ENCODE measurements at places on chromosomes 6 and 20.

- DNase-seq, result no peak
Measured at GRCh38 chr6:95815389-95816056, 200.3 kb upstream of the FUT9 start.

GRCh38 chr6:1838604-1839213 is 229.0 kb downstream of the FOXC1 start:
- no peak for DNase-seq

DNA sequence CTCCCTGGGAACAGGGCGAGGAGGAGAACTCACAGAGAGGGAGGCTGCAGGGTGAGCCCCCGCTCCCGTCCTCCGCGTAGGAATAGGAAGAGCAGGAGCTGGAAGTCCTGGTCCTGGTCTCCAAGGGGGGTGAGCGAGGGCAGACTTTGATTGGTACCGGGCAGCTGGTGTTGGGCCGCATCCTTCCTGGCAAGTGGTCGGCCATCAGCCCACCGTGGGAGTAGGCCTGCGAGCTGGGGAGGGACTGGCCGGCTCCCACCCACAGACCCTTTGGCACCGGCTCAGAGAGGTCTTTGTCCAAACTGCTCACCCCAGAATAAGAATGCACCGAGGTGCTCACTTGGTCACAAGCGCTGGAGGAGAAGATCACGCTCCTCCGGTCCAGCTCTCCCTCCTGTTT is 56.2 kb downstream of the GJA10 start:
- no peak for DNase-seq

DNA sequence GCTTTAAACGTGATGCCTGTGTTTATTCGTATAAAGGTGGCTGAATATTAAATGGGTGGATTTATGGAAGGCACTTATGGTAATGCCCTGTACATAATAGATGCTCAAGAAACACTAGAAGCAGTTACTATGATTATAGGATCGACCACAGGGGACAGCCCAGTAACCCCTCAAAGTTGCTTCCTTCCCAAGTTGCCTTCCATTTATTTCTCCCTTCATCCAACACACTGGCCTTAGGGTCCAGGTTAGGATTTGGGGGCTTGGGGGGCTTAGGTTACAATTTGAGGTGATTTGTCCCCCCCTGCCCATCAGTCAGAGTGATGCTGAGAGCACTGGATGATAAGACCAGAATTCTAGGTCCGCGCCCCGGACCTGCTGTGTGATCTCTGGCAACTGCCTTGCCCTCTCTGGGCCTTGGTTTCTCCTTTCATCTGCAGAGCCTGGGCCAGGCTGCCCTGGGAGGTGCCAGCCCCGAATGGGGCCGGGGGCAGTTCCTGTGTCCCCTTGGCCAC is 101.5 kb downstream of the CEBPB start:
- DNase-seq, result no peak

DNA sequence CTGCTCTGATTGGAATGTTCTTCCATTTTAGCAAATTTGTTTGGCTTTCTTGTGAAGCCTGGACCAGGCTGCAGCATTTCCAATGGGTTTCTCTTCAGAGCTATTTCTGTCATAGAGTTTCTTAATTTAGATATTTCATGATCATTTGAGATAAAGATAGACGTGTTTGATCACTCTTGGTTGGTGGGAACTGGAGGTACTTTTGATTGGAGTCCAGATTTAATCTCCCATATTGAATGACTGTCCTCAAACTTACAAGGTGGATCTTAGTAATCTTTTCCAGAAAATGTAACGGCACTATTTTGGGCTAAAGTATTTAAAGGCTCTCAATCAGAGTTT is 29.2 kb downstream of the RNF144B start:
- DNase-seq, result no peak

DNA sequence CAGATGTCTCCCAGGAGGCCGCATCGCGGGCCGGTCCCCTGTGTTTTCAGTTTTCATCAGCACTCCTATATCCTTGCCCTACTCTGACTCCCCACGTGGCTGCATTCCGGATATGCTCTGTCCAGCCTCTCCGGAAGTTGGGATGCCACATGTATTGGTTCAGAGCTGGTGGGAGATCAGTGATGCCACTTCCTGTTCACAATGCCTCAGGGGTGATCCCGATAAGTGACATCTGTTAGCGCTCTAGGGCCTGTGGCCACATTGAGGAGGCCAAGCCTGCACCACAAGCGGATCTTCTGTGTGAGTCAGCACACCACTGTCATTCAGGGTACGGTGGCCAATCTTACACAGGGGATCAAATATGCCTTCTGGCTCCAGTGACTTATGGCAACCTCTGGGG is 57.8 kb downstream of the PPP1R3G start:
- no peak for DNase-seq

DNA sequence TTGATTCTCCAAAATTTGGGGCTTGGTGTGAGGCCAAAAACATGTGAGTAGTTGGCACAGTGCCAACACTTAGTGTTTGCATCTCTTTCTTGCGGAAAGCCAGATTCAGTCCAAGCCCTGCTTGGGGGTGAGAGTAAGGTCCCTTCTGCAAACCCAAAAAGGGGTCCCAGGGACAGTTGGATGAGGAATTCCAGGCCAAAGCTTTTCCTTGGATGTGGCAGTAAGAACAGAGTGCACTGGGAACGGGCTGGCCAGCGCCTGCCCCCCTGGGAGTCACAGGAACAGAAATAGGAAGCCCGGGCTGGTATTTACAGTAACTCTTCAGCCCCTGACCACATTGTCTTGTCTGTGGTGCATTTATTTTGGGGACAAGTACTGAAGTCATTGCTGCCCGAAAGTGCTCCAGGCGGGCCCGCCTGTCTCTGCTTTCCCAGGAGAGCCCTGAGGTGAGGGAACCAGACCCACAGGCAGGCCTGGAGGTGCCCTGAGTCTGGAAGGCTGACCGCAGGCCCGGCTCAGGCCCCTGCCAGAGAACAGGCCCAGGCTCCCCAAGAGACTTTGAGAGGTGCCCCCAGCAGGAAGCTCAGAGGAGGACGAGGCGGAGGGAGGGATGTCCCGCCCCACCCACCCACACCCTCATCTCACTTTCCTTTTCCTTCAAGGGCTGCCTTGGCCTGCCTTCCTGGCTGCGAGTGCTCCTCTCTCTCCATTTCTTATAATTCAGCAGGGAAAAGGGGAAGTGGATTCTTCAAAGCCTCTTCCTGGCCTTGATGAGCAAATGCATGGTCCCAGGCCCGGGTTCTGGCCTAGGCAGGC is 218.4 kb downstream of the MAFB start:
- DNase-seq, result peak; percentile 33

GRCh38 chr6:36700831-36701230 is 3.2 kb downstream of the RAB44 start:
- DNase-seq, result no peak

GRCh38 chr6:159043251-159043650 is 1.5 kb downstream of the TAGAP start:
- no peak for DNase-seq

DNA sequence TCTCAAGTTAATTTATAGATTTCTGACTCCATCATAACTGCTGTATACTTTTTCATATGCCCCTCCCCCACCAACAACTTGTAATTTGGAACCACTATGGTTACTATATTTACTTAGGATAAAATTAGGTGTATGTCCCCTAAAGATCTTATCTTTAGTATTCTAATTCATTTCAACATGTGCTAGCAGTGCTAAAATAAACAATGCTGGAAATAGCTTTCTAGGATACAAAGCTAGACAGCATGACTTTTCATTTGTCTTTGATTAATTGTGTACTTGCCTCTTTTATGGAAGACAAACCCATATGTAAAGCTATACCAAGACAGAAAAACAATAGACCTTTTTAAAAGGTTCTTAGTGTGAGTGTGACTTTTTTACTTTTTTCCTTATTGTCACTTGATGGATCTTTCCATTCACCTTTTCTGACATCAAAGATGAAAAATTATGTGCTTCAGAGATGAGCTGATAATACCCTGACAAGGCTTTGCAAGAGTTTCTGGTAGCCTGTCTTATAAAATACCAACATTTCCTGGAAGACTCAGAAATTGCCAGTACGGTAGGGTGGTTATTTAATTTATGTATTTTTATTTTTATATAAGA is 31.2 kb upstream of the POPDC3 start:
- DNase-seq, result no peak

GRCh38 chr6:19979059-19979458 is 141.9 kb downstream of the ID4 start:
- DNase-seq, result no peak

GRCh38 chr6:38393986-38394385 is 245.7 kb downstream of the BTBD9 start:
- DNase-seq, result no peak

DNA sequence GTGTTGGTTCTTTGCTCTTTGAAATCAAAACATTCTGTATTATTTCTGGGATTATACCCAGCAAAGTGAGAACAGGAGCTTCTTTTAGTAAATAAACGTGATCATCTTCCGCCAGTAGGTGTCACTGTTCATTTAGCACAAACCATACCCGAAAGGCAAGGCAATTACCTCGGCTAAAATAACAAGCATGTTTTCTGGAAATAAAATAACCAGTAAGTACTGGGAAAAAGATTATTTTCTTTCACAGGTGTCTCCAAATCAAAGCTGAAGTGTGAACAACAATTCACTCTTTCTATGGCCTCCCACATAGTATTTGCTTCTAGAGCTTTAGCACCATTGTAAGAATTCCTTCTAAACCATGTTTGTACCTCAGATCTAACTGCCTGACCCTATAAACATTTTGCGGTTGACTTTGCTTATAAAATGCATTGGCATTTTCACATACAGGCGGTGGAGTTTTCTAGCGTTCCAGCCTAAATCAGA is 144.6 kb upstream of the AGPAT4 start:
- peak; percentile 91 for DNase-seq

DNA sequence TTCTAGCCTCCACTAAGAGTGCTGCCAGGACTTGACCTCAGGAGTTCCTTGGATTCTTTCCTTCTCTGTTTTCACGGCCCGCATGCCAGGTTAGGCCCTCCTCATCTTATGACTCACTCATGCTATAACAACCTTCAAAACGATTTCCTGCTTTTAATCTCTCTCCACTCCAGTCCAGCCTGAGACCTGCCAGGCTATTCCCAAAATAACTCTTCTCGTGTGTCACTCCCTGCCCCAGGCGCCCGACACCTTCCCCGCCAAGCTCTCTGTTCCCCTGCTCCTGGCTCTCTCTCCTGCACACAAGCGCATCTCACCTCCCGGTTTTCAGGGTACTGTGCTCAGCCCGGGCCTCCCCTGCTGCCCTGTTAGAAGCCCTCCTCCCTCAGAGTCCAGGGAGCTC is 64.1 kb upstream of the RPS6KA2 start:
- DNase-seq, result no peak

GRCh38 chr6:10309457-10310329 is 105.2 kb downstream of the TFAP2A start:
- no peak for DNase-seq

DNA sequence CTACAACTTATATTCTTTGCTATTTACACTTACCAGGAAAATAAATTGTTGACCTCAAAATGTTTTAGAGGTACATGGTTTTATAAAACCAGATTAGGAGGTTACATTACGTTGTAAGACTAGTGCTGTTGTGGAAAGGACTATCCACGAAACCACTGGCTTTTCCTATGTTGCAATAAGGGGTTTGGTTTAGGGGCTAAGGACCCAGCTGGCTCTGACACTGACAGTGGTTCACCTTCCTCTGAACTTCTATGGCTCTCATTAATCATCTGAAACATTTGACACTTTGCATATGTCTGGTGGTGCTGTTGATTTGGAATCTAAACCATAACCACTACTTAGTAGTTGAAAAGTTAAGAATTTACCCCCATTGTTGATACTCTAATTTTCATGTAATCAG is 186.7 kb downstream of the NKAIN2 start:
- no peak for DNase-seq
